NCI-H1105 (cell line): ENCODE measurements at places on chromosomes 7 and 10.

DNA sequence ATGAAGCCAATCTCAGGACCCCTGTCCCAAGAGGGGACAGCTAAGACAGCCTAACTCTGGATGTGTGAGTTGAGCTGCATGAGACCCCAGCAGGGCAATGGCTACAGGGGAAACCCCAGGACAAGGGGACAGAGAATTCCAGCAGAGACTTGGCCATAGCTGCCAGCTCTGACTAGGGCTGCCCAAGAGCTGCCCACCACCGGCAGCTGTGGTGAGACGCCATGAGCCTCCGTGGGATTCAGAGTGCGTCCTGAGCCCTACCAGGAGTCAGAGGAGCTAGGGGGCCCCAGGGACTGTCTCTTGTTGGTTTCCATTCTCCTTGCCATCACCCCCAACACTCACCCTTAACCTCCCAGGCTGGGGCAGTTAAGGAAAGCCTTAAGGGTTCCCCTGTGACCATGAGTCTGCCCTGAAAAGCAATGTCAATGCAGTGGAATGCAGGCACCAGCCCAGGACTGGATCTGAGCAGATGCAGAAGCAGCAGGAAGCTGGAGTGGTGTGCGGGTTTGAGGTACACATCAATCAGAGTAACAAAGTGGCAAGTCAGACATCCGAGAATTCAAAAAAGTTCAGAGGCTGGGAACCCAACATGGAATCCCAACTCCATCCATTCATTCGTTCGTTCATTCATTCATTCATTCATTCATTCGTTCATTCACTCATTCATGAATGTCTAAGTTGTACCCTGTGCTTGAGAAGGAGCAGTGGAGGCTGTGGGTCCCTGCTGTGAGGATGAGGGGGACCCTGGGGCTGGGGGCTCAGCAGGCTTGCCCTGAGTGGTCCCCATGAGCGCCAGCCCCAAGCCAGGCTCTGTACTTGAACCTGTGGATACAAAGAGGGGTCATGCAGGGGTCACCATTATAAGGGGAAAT is 52.9 kb downstream of the C10orf120 start:
- no peak for DNase-seq

- no peak for DNase-seq
These were observed 5.1 kb downstream of the KCNIP2 start for GRCh38 chr10:101838416-101838970.

DNA sequence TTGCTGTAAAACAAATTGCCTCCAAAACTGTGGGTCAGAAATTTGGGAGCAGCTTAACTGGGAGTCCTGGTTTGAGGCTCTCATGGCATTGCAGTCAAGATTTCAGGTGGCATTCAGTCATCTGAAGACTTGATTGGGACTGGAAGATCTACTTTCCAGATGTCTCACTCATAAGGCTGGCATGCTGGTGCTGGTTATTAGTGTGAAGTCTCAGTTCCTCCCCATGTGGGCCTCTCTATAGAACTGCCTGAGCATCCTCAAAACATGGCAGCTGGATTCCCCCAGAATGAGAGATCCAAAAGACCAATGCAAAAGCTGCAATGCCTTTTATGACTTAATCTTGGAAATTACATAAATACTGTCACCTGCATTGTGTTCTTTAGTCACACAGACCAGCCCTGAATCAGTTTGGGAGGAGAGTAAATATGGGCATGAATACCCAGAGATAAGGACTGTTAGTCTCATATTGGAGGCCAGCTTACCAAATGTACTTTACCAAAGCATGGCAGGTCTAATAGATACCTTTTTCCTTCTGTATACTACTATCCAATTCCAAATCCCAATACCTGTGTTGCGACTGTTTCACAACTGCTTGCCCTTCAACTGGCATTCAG is 6.5 kb upstream of the HERPUD2 start:
- DNase-seq = no peak

- no peak for DNase-seq
These were observed 98.0 kb downstream of the ARL4A start for GRCh38 chr7:12785473-12785872.

- no peak for DNase-seq
These were observed 4.8 kb upstream of the ACTA2 start for GRCh38 chr10:88957381-88957780.

DNA sequence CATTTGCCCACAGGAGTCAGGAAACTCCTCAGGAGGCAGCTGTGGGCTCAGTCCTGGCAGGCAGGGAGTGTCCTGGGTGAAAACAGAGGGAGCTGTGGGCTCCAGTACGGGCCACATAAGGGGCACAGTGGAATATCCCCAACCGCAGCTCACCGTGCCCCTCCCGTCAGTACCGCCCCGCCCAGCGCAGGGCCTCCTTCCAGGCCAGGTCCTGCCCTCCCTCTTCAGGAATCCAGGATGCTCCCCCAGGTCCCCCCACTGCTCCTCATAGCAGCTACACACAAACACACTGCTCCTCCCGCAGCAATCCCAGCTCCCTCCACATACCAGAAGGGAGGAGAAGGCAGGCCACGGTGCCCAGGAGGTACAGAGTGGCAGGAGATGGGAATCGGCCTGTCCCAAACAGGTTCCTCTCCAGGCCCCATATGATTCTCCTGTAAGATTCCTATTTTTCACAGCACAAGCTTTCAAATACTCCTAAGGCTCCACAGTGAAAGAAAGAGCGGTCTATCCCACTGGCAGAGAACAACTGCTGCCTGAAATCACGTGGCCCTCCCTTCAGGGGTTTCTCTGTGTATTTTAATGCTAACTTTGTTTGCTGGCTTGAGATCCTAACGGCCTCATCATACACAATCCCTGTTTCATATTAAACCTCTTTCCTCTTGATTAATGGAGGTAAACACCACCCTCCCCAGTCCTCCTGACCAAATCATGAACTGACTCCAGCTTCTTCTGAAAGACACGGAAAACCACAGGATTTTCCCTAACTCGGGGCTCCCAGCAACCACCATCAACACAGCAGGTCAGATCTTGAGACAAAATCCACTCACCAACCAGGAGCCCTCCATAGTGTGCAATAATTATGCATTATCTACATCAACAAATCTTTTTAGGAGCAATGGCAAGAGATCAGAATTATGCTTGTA is 178.7 kb downstream of the TNS3 start:
- no peak for DNase-seq

DNA sequence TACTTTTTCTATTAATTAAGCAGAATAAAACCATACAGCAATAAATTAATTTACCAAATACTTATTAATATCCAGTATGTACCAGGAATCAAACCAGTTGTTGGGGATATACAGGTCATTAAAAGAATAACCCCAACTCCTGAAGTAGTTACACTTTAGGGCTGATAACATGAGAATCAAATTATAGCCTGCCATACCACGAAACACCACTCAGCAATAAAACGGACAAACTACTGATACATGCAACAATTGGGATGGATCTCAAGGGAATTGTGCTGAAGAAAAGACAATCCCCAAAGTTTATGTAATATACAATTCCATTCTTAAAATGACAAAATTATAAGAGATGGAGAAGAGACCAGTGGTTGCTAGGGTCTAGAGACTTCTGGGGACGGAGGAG is 22.7 kb downstream of the MCMBP start:
- no peak for DNase-seq

DNA sequence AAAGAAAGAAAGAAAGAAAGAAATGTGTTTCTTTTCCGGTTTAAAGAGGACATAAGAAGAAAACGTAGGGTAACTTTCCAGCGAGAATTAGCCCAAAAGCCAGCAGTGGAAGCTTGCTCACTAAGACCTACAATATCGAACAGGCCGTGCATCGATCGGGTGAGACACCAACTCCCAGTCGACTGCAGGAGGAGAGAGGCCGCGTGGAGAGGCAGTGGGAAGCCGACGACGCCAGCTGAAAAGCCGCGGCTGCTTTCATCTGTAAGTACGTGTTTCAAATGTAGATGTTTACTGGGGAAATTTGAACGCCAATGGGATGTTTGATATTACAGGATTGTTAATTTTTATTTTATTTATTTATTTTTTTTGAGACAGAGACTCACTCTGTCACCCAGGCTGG is 28.6 kb upstream of the GIMAP8 start:
- DNase-seq = no peak

DNA sequence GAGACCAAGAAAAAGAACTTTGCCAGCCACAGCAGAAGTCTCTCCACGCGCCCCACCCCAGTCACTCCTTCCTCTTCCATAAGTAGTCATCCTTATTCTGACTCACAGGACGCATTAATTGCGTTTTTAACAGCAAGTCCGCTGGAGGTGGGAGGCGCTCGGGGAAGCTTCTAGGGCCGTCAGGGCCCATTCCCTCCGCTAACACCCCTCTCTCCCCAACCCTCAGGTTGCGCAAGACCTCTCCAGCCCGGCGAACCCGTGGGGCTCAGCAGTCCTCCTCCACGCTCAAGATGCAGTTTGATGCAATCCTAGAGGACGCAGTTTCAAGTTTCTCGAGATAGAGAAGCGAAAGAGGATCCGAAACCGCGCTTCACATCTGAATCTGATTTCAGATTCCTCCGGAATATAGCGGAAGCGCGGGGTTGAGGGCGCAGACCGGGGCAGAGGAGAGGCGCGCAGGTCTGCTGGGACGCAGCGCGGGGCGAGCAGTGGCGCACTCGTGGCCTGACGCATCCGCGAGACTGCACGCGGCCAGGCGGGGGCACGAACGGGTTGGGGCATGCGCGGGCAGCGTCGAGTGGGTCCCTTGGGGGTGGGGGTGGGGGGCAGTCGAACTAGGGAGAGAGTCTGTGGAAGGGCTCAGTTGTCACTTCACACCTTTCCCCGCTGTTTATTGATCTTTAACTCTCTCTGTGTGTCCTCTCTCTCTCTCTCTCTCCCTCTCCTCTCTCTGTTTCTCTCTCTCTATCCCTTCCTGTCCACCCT is 37.8 kb upstream of the PSAP start:
- DNase-seq = peak; percentile 7

GRCh38 chr10:23779301-23779700 is 340.4 kb downstream of the OTUD1 start:
- no peak for DNase-seq

GRCh38 chr10:80542053-80542452 is 4.4 kb downstream of the SH2D4B start:
- no peak for DNase-seq

- DNase-seq = no peak
These were observed 110.1 kb downstream of the INHBA start for GRCh38 chr7:41592794-41593193.

- DNase-seq = no peak
These were observed 65.6 kb upstream of the PDGFA start for GRCh38 chr7:585229-585711.

DNA sequence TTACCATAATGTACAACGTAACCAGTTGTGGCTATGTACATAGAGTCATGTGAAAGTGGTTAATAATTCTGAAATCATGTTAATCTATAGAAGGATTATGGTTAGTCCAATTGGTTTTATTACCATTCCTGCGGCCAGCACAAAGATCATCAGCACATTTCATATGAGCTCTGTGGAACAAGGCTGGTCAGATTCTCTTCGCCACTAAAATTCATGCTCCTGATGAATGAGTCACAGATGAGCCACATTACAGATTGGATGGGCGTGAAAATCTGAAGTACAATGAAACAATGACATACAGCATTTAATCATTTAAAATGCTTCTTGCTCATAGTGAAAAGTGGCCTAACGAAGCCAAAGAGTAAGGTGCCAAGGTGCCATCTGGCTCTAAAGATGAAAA is 716.2 kb upstream of the PHF14 start:
- no peak for DNase-seq

DNA sequence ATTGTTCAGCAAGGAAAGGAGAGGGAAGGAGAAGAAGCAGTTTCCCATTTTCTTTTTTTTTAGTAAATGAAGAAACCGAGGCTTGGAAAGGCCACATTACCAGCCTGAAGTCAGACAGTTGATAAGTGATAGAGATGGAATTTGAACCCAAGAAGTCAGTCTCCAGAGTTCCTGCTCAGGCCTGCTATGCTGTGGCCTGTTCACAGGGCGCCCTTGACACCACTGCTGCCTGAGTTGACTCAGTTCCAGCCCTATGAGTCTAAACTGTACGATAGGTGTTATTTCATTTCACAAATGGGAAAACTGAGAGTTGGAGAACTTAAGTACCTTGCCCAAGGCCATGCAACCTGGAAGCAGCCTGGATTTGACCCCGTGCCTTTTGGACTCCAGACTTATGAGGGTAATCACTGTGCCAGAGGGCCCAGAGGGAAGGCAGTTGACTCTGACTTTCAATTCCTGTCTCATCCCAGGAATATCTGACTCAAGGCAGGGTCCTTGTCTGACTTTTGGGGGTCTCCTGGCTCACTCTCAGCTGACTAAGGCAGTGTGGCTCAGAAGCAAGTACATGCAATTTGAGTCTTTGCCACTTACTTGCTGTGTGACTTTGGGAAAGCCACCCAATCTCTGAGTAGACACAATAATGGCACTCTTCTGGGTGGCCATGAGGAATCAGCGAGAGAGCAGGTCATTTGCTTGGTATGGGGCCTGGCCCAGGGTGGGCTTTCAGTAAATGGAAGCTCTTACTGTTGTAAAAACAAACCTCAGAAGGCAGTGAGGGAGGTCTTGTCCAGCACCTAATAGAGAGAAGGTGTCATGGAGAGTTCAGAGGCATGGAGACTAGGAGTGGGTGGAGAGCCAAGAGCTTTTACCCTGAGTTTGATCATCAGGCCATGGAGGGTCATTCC is 17.9 kb upstream of the RBM20 start:
- DNase-seq = no peak

GRCh38 chr7:106064771-106065574 is 47.1 kb downstream of the SYPL1 start:
- peak; percentile 65 for DNase-seq

DNA sequence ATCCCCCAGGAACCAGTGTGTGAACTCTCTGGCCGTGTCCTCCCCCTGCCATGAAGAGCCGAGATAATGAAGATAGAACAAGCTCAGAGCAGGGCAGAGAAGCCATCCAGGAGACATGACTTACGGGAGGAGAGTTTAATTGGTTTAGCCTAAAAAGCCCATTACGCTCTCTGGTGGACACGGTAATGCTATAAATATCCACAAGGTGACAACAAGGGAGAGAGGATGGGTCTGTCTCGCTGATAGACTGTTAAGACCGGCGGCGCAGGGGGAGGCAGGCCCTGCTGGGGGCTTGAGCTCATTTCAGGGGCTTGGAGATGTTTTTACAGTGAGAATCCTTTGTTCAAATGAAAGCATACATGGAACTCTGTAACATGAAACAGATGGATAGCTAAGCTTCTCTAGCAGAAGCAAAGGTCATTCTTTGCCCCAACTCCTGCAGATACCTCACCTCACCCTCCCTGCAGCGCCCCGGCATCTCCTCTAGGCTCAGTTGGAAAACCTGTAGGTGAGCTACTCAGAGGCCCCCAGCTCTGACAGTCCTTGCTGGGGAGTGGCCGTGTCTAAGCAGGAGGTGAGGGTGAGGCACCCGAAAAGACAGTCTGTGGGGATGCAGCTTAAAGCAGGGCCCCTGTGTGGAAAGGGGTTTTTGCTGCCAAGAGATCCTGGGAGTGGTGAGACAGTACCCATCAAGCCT is 40.8 kb upstream of the LOXL4 start:
- no peak for DNase-seq

GRCh38 chr10:128860574-128860973 is 606.5 kb upstream of the MGMT start:
- no peak for DNase-seq

DNA sequence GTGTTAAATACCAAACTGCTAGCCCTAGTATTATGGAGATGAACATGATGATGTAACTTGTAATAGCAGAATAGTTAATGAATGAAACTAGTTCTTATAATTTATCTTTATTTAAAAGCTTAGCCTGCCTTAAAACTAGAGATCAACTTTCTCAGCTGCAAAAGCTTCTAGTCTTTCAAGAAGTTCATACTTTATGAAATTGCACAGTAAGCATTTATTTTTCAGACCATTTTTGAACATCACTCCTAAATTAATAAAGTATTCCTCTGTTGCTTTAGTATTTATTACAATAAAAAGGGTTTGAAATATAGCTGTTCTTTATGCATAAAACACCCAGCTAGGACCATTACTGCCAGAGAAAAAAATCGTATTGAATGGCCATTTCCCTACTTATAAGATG is 33.2 kb downstream of the SIRT1 start:
- DNase-seq = no peak
